Right lung (tissue), 10 donors: ENCODE measurements at places on chromosomes 1 and 21. TPM values are rescaled to one million over a fixed set of nuclear protein-coding genes. Genes with fewer than 3 reads are reported as not detected.
A peak's percentile ranks its signal among the peaks of the same experiment; 100 is the strongest.

DNA sequence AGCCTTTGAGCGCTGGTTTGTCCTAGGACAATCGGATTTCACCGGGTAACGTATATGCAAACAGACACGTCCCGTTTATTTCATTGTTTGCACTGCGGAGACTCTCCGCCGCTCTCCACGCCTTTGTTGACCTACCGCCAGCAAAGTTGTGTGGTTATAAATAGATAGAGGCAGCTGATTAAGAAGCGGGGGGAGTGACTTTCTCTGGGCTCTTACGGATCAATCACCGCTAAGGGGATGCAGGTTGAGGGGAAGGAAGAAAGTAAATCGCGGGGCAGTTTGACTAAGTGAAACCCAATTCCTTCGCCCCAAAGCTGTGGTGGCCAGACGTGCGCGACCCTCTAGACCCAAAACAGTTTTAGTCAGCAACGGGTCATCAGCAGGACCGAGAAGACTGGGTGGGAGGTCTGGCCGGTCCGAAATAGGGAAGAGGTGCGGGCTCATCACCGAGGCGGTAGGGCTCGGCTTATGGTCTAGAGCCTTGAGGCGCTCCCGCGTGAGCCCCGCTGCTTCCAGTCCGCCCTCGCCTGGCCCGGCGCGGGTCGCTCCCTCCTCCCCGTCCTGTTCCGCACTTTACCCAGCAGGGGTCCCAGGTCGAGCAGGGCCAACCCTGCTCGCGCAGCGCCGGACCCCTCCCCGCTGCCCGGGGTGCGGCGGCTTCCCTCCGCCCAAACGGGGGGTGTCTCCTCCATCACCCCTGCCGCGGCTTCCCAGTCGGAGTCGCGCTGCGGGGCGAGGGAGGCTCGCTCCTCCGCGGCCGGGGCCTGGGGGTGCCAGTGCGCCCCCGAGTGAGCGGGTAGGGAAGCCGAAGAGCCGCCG, 120.8 kb upstream of the RRP15 start:
- DNase-seq, result peak; percentile 33

- no peak for DNase-seq
Observed at GRCh38 chr1:37323486-37324377, 150.6 kb upstream of the ZC3H12A start.

DNA sequence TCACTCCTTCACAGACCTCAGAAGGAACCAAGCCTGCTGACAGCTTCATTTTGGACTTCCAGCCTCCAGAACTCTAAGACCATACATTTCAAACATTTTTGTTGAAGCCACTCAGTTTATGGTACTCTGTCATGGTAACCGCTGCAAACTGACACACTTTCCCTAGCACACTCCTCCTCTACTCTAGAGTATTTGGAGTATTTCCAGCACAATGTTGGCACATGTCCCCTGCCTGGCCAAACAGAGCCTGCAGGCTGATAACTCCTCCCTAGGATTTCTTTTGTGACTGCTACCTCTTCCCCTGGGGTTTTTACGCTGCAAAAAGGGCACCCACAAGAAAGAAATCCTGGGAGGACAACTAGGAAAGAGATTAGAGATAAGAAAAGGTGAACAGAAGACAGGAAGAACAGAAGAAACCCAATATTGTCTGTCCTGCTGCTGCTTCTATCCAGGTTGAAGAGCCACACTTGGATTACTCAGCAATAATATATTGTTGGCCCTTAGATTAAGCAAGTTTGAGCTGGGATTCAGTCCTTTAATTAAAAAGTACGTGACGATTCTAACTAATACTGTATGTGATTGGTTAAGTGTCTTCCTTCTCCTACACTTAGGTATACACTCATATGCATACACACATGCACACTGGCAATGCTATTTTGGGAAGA, 844.1 kb downstream of the LTN1 start:
- DNase-seq, result peak; percentile 5

GRCh38 chr1:221908573-221908972, 166.7 kb upstream of the DUSP10 start:
- DNase-seq, result no peak

PRAMEF7 gene
- polyA plus RNA-seq, result not detected

TNNT2 gene
- polyA plus RNA-seq, result 4.8 TPM

CAPN8 gene
- polyA plus RNA-seq, result 0.98 TPM

HSPA6 gene
- polyA plus RNA-seq, result 1.5 TPM

LGR6 gene
- polyA plus RNA-seq, result 1.7 TPM
